ENCODE measurements at places on chromosomes 5 and 9. TPM values are rescaled to one million over a fixed set of nuclear protein-coding genes. Genes with fewer than 3 reads are reported as not detected.

- H3K27ac ChIP-seq = no peak overlapping the region
- H3K27me3 ChIP-seq = no peaks in the 10 kb centered on the region
- no peak for DNase-seq
Measured at GRCh38 chr9:19022206-19022605, 10.8 kb downstream of the SAXO1 start.

The DAB2IP gene
- 22.0 TPM for total RNA-seq

- no peak overlapping the region for H3K27ac ChIP-seq
- no peaks in the 10 kb centered on the region for H3K27me3 ChIP-seq
Measured at GRCh38 chr9:111056538-111056937, 18.3 kb upstream of the LPAR1 start.

The C5orf46 gene
- total RNA-seq = not detected

DNA sequence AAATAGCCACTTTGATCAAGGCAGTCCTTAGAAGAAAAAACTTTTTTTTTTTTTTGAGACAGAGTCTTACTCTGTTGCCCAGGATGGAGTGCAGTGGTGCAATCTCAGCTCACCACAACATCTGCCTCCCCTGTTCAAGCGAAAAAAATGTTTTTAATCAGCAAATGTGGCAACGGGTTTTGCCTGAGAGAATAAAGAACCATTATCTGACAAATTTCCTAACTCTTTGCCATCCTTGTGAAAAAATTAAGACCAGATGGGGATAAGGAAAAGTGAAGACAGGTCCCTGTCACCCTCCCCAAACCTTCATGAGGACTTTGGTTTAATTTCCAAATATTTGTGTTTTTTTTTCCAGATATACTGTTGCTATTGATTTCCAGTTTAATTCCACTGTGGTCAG lies 107.3 kb upstream of the SPOCK1 start:
- no peaks in the 10 kb centered on the region for H3K36me3 ChIP-seq
- no peak for DNase-seq
- no peak overlapping the region for H3K4me3 ChIP-seq
- H3K27me3 ChIP-seq = no peaks in the 10 kb centered on the region

The DCAF10 gene
- total RNA-seq = 14.2 TPM

GRCh38 chr9:89850153-89850552 lies 245.3 kb downstream of the GADD45G start:
- no peak for DNase-seq
- H3K4me1 ChIP-seq = no peaks in the 10 kb centered on the region
- H3K27me3 ChIP-seq = no peaks in the 10 kb centered on the region
- H3K27ac ChIP-seq = no peak overlapping the region
- no peaks in the 10 kb centered on the region for H3K36me3 ChIP-seq
- H3K4me3 ChIP-seq = no peak overlapping the region

DNA sequence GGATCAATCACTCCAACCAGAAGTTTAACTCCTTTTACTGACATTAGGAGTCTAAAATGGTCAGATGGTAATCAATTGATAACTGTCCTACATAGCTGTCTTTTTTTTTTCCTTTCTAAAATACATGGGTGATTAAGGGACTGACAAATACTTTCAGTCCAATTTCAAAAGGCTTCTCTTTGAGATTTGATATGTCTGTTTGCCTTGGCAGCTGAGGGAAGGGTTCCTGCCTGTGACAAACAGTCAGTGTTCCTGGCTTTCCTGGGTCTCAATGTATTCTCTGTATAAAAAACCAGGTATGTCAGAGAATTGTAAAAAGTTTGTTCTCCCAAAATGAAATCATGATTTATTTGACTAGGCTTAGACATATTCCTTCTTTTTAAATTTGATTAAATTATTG lies 84.5 kb downstream of the MEGF10 start:
- DNase-seq = no peak
- H3K27me3 ChIP-seq = no peaks in the 10 kb centered on the region
- no peaks in the 10 kb centered on the region for H3K4me1 ChIP-seq
- H3K4me3 ChIP-seq = no peak overlapping the region

DNA sequence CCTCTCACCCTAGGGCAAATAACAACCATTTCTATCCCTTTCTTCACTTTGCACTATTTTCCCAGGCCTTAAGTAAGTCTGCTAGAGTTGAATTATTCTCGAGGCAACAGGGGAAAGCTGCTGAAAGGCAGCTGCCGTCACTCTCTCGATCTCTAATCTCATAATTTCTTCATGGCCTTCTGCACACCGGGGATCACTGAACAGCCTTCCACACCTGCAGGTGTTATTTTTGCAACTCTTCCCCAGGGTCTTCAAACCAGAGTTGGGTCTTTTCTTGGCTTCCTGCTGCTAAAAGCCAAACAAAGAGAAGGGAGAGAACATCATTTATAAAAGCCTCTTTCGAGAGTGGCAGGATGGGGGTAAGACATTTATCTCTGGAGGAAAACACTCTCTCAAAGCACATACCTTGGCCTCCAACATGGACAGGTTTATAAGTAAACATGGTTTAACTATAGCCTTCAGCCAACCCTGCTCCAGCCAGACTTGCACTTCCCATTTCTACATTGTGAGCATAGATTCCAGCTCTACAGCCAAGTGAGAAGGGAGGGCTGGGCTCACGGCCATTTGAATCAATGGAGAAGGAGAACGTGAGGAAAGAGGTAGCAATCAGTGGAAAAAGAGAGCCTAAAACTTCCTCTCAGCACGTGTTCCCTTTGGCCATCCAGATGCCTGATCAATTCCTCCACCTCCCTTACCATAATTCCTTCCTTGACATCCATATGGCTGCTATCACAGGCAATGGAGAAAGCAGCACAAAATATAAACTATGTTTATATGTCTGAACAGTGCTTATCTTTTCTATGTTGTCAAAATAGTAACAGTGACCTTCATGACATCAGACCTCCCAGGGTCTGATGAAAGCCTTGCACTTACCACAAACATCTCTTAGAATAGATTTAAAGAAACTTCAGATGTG lies 464.9 kb downstream of the TLE1 start:
- no peak overlapping the region for H3K27ac ChIP-seq
- H3K27me3 ChIP-seq = no peaks in the 10 kb centered on the region
- H3K4me3 ChIP-seq = no peak overlapping the region
- no peaks in the 10 kb centered on the region for H3K4me1 ChIP-seq
- DNase-seq = no peak
- no peaks in the 10 kb centered on the region for H3K36me3 ChIP-seq

GRCh38 chr5:122151640-122152039 lies 22.3 kb downstream of the ZNF474 start:
- H3K4me1 ChIP-seq = no peaks in the 10 kb centered on the region
- no peak for DNase-seq
- no peak overlapping the region for H3K27ac ChIP-seq
- H3K27me3 ChIP-seq = no peaks in the 10 kb centered on the region
- no peak overlapping the region for H3K4me3 ChIP-seq
- H3K36me3 ChIP-seq = no peaks in the 10 kb centered on the region

The FGF1 gene
- 4.6 TPM for total RNA-seq

GRCh38 chr5:116522356-116523136 lies 52.1 kb downstream of the SEMA6A start:
- no peaks in the 10 kb centered on the region for H3K27me3 ChIP-seq
- H3K4me1 ChIP-seq = peaks cover 16% of the 10 kb centered on the region
- H3K36me3 ChIP-seq = peaks cover 4% of the 10 kb centered on the region
- no peak for DNase-seq

The QRFP gene
- not detected for total RNA-seq

- DNase-seq = peak; percentile 43
- peaks cover 20% of the 10 kb centered on the region for H3K36me3 ChIP-seq
- H3K27ac ChIP-seq = no peak overlapping the region
- H3K27me3 ChIP-seq = peaks cover 3% of the 10 kb centered on the region
Measured at GRCh38 chr5:74639807-74640449, 600 bp downstream of the ENC1 start.

The SIMC1 gene
- total RNA-seq = 16.2 TPM

GRCh38 chr9:8622871-8623270 lies 823.3 kb upstream of the DMAC1 start:
- H3K4me3 ChIP-seq = no peak overlapping the region
- H3K36me3 ChIP-seq = no peaks in the 10 kb centered on the region
- no peaks in the 10 kb centered on the region for H3K4me1 ChIP-seq
- H3K27ac ChIP-seq = no peak overlapping the region
- no peak for DNase-seq

The KLF4 gene
- total RNA-seq = 7.1 TPM

DNA sequence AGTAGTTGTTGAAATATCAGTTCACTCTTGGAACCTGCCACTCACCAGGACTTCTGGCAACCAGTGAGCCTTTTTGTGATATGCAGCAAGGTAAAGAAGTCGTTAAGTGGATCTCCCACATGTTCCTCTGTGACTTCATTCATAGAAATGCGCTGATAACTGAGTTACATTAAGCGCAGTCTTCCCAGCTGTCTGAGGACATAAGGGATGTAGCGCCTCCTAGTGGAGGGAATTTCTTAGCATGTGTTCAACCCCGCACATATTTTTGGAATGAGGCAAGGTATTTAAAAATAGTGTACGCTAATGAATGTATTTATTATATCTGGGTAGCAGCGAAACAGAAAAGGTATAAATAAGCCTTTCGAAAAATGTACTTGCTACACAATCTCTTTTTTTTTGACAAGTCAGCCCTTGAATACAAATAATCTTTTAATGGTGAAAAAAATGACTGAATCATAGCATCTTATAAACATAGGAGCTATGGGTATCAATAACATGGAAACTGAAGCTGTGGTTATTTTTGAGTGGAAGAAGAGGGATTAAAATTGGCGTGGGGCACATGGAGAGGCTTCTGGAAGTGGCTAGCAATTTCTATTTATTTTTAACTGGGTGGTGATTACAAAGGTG lies 38.0 kb downstream of the PALM2AKAP2 start:
- peak; percentile 58 for DNase-seq
- H3K4me1 ChIP-seq = peaks cover 4% of the 10 kb centered on the region
- H3K27me3 ChIP-seq = no peaks in the 10 kb centered on the region
- no peak overlapping the region for H3K27ac ChIP-seq

The NSG2 gene
- total RNA-seq = not detected

- peaks cover 7% of the 10 kb centered on the region for H3K4me1 ChIP-seq
- no peaks in the 10 kb centered on the region for H3K27me3 ChIP-seq
- H3K4me3 ChIP-seq = peak overlapping the region; percentile 88
- H3K36me3 ChIP-seq = no peaks in the 10 kb centered on the region
Measured at GRCh38 chr5:122844910-122845228, 544 bp upstream of the SNX24 start.

Measured in H9 (cell line).